ENCODE measurements at places on chromosomes 5 and 9. TPM values are rescaled to one million over a fixed set of nuclear protein-coding genes. Genes with fewer than 3 reads are reported as not detected.

Gene PDE6A
- total RNA-seq = not detected

Gene FGFR4
- 1.4 TPM for total RNA-seq

Gene SLCO6A1
- total RNA-seq = not detected

Gene ORM2
- total RNA-seq = not detected

Gene WNT8A
- not detected for total RNA-seq

Gene THBS4
- total RNA-seq = 111 TPM

Gene PCDHGB1
- total RNA-seq = 7.8 TPM

Gene EIF4EBP3
- total RNA-seq = 12.6 TPM

Gene PCDHB12
- total RNA-seq = 6.6 TPM

Gene SV2C
- 4.9 TPM for total RNA-seq

Gene MOB3B
- 14.9 TPM for total RNA-seq

Gene RANBP3L
- total RNA-seq = 0.40 TPM

Gene CBY3
- not detected for total RNA-seq

Gene HRH2
- total RNA-seq = 4.3 TPM

Gene UGT3A1
- total RNA-seq = not detected

Gene XPA
- 21.0 TPM for total RNA-seq

Gene NIPAL4
- 0.36 TPM for total RNA-seq

Gene GABRG2
- total RNA-seq = not detected

Gene ZCCHC7
- total RNA-seq = 34.2 TPM

Gene ORM1
- 0.76 TPM for total RNA-seq

Gene ADGRD2
- not detected for total RNA-seq

Gene ADAMTS19
- total RNA-seq = 0.27 TPM

Gene FBXL7
- 40.4 TPM for total RNA-seq

Gene HEMGN
- total RNA-seq = 6.4 TPM

Gene PCDHA13
- total RNA-seq = 0.85 TPM

Gene SPRY4
- total RNA-seq = 59.3 TPM

Gene CDH9
- not detected for total RNA-seq

Gene SLC45A2
- total RNA-seq = not detected

Gene ALDOB
- not detected for total RNA-seq

Gene KCNV2
- not detected for total RNA-seq

Gene ZFP2
- 4.8 TPM for total RNA-seq

Gene ADAMTS2
- 25.3 TPM for total RNA-seq

Gene NME5
- 3.7 TPM for total RNA-seq

Gene STKLD1
- total RNA-seq = 2.6 TPM

Gene IFNA21
- total RNA-seq = not detected

Gene PHF19
- 29.3 TPM for total RNA-seq

Gene C9orf50
- total RNA-seq = 2.2 TPM

Gene NR5A1
- total RNA-seq = not detected

Gene SH3PXD2B
- 39.5 TPM for total RNA-seq

Gene PCDHA9
- total RNA-seq = 0.45 TPM

Gene NMUR2
- total RNA-seq = not detected
